ENCODE measurements at places on chromosomes 6 and 20.

GRCh38 chr6:25447570-25447929, 168.4 kb downstream of the CARMIL1 start:
- DNase-seq, result peak; percentile 10

DNA sequence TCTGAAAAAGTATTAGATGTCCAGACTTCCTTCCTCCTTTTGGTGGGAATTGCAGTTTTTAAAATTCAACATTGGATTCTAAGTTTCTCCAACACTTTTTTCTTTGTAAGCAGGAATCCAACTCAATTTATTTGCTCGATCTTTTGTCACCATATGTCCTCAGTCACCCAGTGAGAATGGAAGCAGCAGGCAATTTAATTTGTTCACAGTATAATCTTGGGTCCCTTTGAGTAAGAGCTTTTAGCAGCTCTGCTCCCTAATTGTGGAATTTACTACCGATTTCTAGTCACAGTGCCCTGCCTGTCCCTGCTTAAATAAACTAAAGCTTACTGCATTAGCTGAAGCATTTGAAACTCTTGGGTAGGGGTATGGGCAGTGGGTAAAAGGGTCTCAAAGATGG, 98.6 kb downstream of the BTBD3 start:
- DNase-seq, result no peak

GRCh38 chr20:47720636-47721427, 64.4 kb downstream of the SULF2 start:
- no peak for DNase-seq

GRCh38 chr6:163646866-163647265, 232.3 kb downstream of the QKI start:
- DNase-seq, result no peak

DNA sequence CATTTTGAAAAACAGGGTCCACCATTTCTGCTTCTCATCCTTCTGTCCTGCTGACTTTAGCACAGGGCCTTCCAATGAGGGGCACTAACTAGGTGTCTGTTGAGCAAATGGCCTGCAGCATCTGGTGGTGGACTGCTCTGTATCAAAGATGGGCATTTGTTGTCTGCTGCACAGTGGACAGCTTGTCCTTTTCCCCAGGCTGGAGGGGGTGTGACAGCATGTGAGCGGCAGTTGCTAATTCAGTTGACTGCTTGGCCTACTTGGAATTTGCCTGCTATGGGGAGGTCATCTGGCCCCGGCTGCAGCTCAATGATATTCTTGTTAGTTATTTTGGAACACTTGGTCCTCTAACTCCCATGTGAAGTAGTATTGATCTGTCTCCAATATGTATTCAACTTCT, 93.7 kb downstream of the SH3BGRL2 start:
- no peak for DNase-seq

GRCh38 chr6:148791372-148791771, 44.5 kb downstream of the UST start:
- DNase-seq, result no peak

DNA sequence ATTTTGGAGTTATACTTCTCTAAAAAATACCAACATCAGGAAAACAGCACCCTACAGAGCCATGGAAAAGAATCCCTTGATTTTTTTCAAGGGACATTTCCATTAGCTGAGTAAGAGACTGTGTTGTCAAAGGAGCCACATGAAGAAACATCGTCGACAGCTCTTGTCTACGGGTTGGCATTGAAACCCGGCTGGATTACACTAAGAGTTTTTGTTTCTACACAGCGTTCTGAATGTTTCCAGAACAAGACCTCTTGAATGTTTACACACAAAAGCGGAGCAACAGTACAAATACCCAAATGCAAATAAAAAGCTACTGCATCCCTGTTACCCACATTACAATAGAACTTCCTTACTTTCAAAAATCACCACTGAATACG, 2.4 kb upstream of the MYLK4 start:
- DNase-seq, result no peak

DNA sequence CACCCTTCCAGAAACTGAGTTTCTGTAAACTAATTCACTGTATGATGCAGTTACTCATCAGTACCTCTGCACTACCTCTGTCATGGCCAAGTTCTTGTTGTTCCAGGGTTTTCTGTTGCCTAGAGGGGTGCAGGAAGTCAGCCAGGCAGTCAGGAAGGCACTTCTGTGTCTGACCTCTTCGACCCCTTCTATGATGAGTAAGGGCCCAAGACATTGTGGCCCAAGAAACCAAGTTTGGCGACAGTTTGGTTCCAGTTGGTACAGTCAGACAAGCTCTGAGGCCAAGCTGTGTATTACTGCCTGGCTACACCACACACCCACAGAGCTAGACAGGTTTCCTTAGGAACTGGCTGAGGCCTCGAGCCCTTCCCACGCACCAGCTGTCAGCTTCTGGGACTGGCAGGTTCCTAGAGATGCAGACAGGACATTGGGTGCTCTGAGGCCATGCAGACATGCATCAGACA, 41.2 kb downstream of the TRAF3IP2 start:
- DNase-seq, result no peak

GRCh38 chr6:147103694-147104093, 100.5 kb upstream of the STXBP5 start:
- no peak for DNase-seq

DNA sequence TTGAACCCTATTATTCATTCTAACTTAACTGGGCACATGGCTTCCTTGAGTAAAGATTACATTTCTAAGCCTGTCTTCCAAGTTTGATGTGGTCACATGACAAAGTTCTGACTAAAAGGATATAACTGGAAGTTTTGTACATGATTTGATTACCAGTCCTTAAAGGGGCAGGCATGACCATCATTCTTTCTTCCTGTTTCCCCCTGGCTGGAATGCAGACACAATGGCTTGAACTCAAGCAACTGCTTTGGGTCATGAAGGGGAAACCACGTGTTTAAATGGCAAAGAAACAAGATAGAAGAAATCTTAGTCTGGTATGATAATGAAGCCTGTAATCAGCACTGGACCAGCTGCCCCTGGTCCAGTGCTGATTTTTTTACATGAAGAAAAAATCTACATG, 15.6 kb upstream of the SHLD1 start:
- no peak for DNase-seq

DNA sequence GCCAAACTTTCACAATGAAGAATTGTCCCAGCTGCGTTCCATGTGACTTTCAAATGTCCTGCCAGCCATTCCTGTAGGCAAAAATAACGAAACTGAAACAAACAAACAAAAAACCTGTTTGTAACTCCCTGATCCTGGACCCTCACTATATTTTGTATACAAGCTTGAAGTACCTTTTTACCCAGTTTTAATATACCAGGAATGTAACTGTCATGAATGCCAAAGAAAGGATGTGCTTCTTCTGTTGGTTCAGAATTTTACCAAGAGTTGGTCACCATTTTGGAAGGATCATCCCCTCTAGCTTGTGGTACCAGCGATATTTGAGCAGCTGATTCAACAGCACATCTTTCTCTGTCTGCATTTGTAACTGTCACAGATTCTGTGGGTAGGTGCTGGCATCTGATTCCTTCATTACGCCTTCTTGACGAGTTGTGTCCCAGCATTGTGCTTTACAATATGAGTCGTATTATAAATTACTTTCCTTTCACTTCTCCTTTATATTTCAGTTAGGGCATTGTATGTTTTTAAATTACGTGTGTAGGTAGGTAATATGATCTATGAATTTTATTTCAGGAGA, 93.9 kb downstream of the DLGAP4 start:
- no peak for DNase-seq

DNA sequence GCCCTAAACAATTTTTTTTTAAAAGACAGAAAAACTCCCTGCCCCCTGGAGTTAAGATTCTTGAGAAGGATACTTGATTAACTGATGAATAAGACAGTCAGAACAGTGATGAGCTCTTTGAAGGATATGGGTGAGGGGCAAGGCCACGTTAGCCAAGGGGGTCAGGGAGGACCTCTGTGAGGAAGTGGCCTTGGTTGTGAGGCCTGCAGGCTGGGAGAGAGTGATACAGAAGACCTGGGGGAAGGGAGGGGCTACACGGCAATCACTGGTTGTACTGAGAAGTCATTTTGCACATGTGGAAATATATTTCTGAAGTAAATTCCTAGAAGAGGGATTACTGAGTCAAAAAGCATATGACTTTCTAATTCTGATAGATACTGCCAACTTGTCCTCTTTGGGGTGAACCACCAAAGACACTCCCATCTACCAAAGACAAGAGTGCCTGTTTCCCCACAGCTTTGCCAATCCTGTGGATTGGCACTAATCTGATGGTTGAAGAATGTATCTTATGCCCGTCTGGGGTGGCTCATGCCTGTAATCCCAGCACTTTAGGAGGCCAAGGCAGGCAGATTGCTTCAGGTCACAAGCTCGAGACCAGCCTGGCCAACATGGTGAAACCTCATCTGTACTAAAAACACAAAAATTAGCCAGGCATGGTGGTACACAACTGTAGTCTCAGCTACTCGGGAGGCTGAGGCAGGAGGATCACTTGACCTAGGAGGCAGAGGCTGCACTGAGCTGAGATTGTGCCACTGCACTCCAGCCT, 22.3 kb upstream of the BCAS4 start:
- DNase-seq, result no peak

DNA sequence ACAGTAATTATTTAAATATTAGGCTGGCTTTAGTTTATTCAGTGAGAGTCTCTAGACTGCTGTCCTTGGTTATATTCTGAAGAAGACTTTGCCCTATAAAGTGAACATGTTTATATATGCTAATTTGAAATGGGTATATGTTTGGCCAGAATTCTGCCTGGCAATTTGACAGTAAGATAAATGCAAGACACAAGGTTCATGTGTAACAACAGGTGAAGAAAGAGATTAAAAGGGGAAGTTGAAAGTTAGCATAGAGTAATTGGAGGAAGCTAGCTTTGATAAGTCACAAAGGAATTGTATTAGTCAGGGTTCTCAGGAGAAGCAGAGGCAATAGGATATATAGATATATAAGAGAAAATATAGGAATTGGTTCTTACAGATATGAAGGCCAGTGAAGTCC, 191.4 kb downstream of the CENPW start:
- DNase-seq, result no peak

- DNase-seq, result no peak
Measured at GRCh38 chr20:47233333-47234188, 122.9 kb downstream of the ZMYND8 start.

GRCh38 chr20:51507216-51508036, 35.1 kb downstream of the NFATC2 start:
- DNase-seq, result no peak

DNA sequence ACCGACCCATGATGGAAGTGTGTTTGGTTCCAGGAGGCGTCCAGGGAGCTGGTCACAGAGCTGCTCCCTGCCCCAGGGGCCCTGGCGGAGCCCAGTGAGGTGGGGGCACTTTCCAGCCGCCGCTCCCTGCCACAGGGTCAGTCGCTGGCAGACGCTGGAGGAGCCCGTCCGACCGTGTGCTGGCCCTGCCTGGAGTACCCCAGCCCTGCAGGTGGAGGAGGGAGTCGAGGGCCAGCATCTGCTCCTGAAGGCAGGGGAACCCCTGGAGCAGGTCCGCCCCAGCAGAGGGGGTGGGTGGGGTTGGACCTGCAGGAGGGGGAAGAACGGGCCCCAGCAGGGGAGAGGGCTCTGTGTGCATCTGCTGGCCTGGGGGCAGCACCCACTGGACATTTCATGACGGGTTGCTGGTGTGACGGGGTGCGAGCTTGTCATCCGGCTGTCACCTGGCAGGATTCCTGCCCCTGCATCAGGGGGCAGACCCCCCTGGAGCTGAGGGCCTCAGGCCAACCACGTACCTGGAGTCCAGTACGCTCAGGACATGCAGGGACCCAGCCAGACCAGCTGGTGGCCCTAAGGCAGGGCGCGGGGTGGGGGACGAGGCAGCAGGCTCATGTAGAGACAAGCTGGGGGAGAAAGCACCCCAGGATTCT, 32.3 kb upstream of the GATA5 start:
- no peak for DNase-seq

- DNase-seq, result peak; percentile 73
Measured at GRCh38 chr6:37222125-37222967, 35.2 kb upstream of the TBC1D22B start.

GRCh38 chr6:23663652-23664051, 462.4 kb upstream of the NRSN1 start:
- DNase-seq, result no peak

DNA sequence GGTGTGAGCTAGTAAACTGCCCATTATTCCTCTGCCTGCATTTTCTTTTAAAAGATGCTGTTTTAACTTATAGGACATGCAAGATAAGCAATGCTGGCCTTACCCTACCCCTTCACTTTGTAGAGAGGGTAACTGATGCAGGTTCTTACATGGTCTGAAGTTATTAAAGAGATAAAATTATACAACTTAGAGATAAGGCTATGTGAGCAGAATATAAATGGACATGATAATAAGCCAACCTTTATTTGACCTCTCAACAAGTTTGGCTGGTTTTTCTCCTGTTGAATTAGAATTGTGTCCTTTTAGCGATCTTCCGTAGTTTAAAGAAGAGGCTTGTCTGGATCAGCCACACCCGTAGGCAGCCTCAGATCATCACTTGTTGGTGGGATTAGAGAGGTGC, 377.0 kb downstream of the BTBD3 start:
- no peak for DNase-seq

GRCh38 chr20:38144598-38144973, 20.5 kb downstream of the TGM2 start:
- DNase-seq, result no peak

DNA sequence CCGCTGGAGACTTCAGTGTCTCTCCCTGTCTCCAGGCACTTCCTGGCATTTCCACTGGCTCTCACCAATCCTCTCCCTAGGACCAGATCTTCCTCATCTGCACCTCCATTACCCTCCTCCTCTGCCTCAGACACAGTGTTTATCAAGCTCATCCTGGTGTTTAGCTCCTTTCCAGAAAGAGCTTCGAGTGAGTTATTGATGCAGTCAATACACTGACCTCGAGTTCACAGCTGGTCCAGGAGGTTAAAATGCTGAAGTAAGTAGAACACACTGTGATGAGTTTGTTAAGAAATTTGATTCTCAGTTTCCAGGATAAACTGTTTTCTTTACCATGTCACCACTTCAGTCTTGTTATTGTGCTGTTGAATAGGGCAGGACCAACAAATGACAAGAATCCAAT, 42.1 kb upstream of the ARMC2 start:
- DNase-seq, result no peak

GRCh38 chr6:141734071-141734840, 398.5 kb upstream of the GJE1 start:
- DNase-seq, result no peak

- no peak for DNase-seq
Measured at GRCh38 chr20:38573413-38573812, 7.6 kb upstream of the ADIG start.

DNA sequence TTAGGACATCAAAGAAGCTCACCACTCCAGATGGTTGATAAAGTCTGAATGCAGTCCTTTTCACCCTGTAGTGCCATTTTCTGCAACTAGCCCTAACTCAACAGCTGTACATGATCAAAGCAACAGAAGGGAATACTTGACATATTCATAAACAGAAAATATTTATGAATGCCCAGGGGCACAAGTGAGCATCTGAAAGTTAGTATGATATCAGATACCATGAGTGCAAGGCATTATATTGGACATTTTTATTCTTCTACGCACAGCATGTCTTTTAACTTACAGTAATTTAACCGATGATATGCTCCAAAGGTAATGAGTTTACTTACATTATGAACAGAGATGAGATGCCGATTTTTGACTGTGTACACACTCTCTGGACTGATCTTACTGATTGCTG, 142.0 kb downstream of the MCHR2 start:
- DNase-seq, result no peak

- DNase-seq, result peak; percentile 29
Measured at GRCh38 chr20:20237093-20237959, 130.6 kb upstream of the INSM1 start.

- no peak for DNase-seq
Measured at GRCh38 chr20:57457243-57458095, 66.3 kb downstream of the RBM38 start.
